Aorta (tissue), 5 donors: ENCODE measurements at places on chromosomes 5 and 9.

DNA sequence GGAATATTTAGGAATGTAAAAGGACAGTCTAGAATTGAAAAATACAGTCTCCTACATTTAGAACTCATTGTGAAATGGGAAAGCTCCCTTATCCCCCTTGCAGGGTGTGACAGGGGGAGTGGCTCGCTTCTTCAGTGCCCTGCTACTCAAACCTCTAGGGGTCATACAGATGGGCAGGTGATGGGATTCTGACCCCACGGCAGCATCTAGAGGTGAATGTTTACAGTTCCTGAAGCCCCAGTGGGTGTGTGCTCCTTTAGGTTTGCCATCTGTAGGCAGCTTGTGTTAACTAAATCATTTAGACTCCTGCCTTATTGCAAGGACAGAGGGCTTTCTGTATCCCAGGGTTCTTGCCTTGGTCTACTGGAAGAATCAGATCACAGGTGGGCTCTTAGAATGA, 271.0 kb upstream of the MPDZ start:
- no peak for DNase-seq

- no peak for DNase-seq
Measured at GRCh38 chr5:153774686-153775085, 264.0 kb downstream of the FAM114A2 start.

- no peak for DNase-seq
Measured at GRCh38 chr5:125476901-125477585, 730.6 kb upstream of the ZNF608 start.

GRCh38 chr5:152089644-152090043, 165.0 kb upstream of the GLRA1 start:
- no peak for DNase-seq

DNA sequence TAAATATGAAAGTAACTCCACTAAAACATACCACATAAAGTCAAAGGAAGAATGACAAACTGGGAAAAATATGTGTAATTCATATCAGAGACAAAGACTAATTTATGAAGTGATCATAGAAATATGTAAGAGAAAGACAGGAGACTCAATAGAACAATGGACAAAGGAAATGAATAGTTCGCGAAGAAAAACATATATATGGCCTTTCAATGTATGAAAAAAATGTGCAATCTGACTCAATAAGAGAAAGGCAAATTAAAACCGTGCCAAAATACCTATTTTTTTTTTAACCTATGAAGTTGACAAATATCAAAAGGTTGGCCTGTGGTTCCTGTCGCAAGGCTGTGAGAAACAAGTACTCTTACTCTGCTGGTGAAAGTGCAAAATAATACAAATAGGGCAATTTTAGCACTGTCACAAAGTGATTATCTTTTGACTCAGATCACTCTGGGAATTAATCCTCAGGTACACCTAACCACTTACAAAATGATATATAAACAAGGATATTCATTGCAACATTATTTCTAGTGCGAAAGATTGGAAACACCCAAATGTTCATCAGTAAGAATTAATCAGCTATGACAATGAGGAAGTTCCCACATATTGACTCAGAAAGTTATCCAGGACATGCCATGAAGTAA, 3.7 kb downstream of the C9 start:
- DNase-seq = no peak

GRCh38 chr5:121399879-121400278, 451.8 kb upstream of the FTMT start:
- no peak for DNase-seq

DNA sequence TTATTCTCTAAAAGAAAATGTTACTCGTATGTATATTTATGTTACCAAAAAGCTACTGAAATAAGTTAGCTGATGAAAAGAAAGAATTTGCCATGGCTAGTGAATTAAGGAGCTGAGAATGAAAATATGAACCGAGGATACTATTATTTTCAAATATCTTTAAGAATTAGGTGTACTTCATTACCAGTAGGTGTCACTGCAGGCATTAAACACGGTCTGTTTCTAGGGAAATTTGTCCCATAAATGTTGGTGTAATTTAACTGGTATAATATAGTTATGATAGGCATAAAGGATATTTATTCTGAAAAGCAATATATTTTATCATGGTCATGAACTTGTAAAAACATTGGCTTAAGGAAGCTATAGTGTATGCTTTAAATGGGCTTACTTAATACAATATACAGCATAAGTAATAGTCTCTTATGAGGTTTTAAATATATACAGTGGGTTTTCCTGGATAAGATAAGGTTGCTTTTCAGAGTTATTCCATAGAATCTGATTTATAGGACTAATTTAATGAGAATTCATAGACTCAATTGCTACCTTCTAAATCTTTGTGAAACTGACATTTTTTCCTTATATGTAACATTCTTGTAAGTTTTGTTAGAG, 72.4 kb upstream of the MPDZ start:
- no peak for DNase-seq

- DNase-seq = no peak
Measured at GRCh38 chr9:126721564-126721981, 83.3 kb upstream of the ZBTB43 start.

DNA sequence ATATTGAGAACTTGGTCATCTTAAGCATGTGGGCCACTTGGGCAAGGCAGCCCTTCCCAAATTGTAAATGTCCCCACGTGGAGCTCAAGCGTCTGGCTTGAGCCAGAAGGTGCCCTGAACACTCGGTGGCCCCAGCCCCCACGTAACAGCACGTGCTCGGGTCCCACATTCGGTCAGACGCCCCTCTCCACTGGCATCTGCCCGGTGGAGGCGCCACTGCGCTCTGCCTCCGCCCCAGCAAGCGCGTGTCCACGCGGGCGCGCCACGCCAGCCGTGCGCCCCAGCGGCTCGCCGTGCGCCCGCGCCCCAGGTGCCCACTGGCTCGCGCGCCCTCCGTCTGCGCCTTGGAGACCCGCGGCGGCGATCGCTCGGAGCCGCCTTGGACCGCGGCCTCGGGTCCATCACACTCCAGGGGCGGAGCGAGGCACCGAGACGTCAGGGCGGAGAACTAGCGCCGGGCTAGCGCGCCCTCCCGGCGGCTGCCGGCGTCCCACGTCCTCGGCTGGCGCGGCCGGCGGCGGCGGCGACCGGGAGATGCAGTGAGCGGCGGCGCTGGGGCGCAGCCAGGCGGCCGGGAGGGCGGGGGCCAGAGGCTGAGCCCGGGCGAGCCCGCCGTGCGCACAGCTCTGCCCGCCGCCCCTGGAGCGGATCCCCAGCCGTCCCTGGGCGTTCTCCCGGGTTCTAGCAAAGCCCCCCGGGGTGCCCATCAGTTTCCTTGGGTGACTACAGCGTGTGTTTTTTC, at the start of gene PALM2AKAP2:
TSS of gene PALM2AKAP2 (plus strand) at position 488 of the 742 bp plus-strand sequence. CDS start 291 bp downstream, outside the sequence.
- peak; percentile 93 for DNase-seq

DNA sequence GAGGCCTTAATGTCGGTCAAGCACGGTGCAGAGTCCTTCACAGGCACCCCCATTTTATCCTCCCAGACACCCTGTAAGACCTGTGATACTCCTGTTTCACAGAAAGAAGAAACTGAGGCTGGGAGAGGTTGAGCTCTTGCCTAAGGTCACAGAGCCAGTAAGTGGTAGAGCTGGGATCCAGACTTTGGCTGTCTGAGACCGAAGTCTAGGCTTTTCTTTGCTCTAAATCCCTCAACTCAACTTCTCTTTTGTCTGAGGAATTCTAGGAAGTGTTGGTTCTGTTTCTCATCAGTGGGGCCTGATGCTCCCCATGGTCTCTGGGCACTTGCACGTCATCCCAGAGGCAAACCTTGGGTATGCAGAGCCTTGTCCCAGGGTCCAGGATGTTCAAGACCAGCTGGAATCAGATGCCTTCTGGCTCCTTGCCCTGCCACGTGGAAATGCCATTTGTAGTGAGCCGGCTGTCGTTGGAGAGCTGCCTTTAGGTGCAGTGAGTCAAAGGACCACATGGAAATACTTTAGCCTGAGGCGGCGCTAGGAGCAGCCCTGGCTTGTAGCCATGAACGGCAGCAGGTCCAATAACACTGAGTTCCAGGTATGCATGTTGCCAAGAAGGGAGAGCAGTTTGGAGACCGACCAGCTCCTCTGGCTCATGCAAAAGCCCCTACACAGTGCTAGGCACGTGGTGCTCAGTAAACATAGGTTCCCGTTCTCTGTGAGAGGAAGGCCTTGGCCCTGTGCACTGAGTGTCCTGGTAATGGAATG, 9.2 kb downstream of the DCANP1 start:
- DNase-seq = no peak

DNA sequence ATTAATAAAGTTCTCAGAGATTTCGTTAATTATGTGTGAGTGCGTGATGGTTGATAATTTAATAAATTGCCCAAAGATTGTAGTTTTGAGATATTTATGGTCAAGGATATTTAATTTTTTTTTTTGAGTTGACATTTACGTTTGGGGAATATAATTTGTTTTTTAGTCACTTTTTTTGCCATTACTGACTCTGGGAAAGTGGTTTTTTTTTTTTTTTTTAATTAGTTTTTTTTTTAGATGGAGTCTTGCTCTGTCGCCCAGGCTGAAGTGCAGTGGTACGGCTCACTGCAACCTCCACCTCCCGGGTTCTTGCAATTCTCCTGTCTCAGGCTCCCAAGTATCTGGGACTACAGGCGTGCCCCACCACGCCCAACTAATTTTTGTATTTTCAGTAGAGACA, 1.7 kb downstream of the BDP1 start:
- DNase-seq = no peak

- DNase-seq = no peak
Measured at GRCh38 chr9:136694163-136694871, 7.1 kb upstream of the AGPAT2 start.

GRCh38 chr9:130243015-130243881, 22.3 kb upstream of the HMCN2 start:
- DNase-seq = peak; percentile 73

DNA sequence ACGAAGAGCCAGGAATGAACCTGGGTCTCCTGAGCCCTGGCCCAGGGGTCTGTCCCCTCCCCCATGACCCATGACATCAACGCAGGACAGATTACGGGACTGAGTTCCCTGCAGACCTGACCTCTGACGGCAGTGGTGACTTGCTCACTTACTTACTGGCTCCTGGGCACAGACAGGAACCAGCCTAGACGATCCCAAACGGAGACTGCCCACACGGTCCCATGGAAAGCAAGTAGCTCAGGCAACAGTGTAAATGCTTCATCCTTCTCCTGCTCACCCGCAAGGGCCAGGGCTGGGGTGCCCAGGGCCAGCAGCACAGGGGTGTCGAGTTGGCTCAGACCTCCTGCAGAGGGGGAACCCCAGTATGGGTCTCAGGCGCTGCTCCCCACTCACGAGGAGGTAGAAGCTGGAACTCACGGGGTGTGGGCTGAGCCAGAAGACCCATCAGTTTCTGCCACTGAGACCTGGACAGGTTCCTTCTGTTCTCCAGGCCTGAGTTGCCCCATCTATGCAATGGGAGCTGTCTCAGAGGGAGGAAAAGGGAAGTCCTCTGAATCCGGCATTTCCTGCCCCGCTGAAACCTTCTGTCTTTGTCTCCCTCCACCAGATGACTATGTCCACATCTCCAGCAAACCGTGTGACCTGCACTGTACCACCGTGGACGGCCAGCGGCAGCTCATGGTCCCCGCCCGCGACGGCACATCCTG, 5.6 kb downstream of the ADAMTSL2 start:
- DNase-seq = no peak

- DNase-seq = no peak
Measured at GRCh38 chr5:144370273-144370672, 199.6 kb downstream of the KCTD16 start.

GRCh38 chr9:83401328-83401900, 136.8 kb downstream of the FRMD3 start:
- DNase-seq = no peak

DNA sequence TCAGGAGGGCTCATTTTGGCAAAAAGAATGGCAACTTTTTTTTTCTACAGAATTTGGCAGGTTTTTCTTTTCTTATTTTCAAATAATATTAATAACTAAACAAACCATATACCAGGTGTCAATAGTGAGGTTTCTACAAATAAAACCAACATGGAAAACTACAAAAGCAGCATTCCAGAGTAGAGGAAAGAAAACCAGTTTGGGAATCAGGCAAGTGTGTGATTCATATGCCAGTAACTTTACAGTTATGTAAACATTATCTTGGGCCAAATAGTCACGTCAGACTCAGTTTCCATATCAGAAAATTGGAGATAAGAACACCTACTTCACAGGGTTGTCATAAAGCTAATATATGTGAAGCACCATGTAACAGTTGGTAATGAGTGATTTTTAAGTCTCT, 51.7 kb downstream of the FBXW11 start:
- DNase-seq = no peak

- DNase-seq = no peak
Measured at GRCh38 chr5:19179571-19179970, 808.4 kb downstream of the CDH18 start.

GRCh38 chr5:1480217-1480616, 35.0 kb upstream of the SLC6A3 start:
- DNase-seq = no peak

- no peak for DNase-seq
Measured at GRCh38 chr5:93571114-93571949, 9.7 kb downstream of the NR2F1-AS1 start.

DNA sequence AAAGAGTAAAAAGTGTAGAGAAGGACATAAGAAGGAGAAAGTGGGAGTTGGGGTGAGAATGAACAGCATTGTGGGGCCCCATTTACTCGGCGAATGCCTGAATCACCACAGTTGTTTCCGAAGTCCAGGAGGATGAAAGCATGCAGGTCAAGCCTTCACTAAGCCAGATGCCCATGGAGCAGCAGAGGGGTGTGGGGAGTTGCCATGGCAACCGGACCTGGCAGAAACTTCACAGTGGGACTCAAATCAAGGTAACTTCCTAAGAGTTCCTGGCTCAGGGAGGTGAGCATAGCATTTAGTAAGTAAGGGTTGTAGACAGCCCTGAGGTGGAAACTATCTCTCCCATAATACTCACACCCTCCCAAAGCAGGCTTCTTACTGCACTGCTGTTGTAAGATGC, 357.1 kb downstream of the TRIM32 start:
- DNase-seq = no peak

- no peak for DNase-seq
Measured at GRCh38 chr9:123323196-123324013, 32.6 kb upstream of the CRB2 start.

DNA sequence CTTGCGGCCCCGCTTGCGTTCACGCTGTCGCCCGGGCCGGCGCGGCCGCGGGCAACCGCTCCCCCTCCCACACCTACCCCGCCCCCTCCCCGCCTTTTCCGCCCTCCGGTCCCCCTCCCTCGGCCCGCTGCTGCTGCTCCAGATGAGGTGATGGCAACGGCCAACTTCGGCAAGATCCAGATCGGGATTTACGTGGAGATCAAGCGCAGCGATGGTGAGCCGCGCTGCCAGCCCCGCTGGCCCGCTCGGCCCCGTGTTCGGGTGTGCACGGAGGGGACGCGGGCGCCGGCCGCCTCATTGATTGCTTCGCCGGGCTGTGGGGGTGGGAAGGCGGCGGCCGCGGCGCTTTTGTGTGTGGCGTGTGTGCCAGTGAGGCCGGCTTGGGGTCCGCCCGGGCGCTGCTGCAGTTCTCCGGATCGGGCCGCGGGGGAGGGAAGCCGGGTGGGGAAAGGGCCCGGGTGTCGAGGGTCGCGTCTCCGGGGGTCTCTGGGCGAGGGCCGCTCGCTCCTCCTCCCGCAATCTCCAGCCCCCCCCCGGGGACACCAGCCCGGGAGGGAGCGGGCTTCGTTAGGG, 403 bp downstream of the KIF2A start:
- DNase-seq = no peak
